DMS79 (cell line): ENCODE measurements at places on chromosomes 3 and 15.

DNA sequence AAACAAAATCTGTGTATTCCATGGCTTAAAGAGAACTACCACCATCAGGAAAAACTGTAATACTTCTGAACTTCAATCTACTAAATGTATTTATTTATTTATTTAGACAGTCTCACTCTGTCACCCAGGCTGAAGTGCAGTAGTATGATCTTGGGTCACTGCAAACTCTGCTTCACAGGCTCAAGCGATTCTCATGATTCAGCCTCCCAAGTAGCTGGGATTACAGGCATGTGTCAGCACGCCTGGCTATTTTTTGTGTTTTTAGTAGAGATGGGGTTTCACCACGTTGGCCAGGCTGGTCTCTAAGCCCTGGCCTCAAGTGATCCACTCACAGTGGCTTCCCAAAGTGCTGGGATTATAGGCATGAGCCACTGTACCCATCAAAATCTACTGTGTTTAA, 202.3 kb upstream of the POU1F1 start:
- no peak for DNase-seq

GRCh38 chr3:24195504-24196230, 250.6 kb downstream of the NR1D2 start:
- DNase-seq = no peak

- DNase-seq = no peak
These were observed 653.6 kb downstream of the NAALADL2 start for GRCh38 chr3:175512700-175513099.

DNA sequence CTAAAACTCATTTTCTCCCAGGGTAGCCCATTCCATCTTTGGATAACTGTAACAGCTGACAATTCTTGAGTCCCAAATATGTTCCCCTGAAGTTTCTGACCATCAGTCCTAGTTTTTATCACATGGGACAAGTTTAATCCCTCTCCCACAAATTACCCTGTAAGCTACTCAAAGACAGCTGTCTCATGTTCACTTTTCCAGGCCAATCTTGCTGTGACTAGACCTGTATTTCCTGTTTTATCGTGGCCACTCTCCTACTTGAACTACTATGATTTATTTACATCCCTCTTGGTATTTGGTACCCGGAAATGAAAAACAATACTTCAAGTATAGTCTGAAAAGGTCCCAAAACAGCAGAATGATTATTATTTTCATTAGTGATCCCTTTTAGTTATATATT, 95.1 kb upstream of the MEX3B start:
- no peak for DNase-seq

- DNase-seq = no peak
These were observed 91.8 kb upstream of the ALDH1A3 start for GRCh38 chr15:100787567-100788417.

- DNase-seq = no peak
These were observed 342.9 kb downstream of the CLSTN2 start for GRCh38 chr3:140277886-140278285.

GRCh38 chr15:64092864-64093626, 593 bp downstream of the CIAO2A start:
- DNase-seq = peak; percentile 17

GRCh38 chr3:152480282-152480953, 211.7 kb downstream of the MBNL1 start:
- no peak for DNase-seq

- no peak for DNase-seq
These were observed 8.3 kb downstream of the EIF2AK4 start for GRCh38 chr15:39942101-39942752.

DNA sequence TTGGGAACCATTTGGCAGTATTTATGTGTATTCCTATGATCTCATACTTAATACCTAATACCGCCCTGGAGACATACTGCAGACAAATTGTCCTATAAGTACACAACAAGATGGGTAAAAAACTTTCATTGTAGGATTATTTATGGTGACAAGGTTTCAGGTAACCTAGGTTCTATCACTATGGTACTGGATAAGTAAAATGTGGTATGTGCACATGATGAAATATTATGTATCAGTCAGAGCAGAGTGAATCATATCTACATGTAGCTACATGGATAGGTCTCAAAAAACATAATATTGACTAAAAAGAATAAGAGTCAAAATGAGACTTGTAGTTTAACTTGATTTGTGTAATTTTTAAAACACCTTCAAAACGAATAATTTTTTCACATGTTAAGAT, 147.8 kb downstream of the LEKR1 start:
- DNase-seq = no peak

DNA sequence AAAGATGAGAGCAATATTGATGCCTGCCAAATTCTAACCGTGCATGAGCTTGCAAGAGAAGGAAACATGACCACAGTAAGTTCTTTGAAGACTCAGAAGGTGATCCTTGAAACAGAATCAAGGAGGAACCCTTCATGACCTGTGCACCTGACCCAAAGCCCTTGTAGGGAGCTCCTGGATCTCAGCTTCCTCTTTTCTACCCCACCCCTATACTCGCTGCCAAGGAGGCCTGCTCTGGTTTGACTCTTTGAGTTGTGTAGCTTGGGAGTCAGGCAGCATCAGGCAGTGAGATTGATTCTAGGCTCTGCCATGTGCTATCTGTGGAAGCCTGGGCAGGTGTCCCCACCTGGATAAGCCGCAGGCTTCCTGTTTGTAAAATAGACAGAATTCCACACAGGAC, 10.6 kb downstream of the TTC21A start:
- DNase-seq = no peak
